Astrocyte (in vitro differentiated cells and primary cell): ENCODE measurements at places on chromosomes 12 and 14.

GRCh38 chr14:78530078-78530477, 359.9 kb downstream of the NRXN3 start:
- no peak for DNase-seq

DNA sequence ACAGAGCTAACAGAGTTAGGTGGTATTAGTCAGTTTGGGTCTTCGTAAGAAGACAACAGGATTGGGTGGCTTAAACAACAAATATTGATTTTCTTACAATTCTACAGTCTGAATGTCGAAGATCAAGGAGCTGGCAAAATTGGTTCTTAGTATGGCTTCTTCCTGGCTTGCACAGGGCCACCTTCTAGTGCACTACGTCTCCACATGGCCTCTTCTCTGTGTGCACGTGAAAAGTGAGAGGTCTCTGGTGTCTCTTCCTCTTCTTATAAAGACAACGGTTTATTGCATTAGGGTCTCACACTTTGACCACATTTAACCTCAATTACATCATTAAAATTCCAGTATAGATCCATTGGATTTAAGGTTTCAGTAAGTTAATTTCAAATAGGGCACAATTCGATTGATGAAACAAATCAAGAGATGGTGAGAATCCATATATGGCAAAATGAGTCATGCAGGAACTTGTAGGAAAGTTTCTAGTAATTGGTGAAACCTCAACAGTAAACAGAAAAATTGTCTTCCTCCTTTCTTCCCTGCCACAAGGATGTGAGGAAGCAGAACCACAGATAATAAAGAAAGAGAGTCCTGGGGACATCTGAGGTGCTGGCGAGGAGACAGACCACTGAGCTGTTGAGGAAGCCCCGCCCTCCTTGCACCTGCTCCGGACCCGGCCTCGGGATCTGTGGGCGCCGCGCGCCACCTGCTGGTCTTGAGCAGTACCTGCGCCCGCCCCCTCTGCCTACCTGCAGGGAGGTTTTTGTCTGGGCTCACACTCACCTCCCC, 846.7 kb downstream of the TMEM121 start:
- DNase-seq: no peak

- DNase-seq: no peak
Measured at GRCh38 chr12:91603060-91603459, 420.4 kb upstream of the DCN start.

DNA sequence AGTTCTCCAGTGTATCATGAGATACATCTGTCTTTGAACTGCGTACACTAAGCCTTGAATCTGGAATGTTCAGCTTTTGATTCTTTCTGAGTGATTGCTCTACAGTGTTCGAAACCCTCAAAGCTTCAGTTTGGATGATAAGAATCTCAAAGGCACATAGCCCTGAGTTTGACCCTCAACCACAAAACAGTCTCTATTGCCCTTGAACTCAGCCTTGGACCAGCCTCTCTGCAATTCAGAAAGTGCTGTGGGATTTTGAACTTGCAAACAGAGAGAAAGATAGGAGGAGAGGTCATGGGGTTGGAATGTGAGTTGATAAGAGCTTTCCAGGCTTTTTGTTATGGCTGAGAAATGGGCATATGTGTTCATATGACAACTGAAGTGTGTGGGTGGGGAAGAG, 100.3 kb downstream of the MYRFL start:
- DNase-seq: no peak

- DNase-seq: peak; percentile 26
Measured at GRCh38 chr14:75141967-75142366, 15.1 kb upstream of the NEK9 start.

DNA sequence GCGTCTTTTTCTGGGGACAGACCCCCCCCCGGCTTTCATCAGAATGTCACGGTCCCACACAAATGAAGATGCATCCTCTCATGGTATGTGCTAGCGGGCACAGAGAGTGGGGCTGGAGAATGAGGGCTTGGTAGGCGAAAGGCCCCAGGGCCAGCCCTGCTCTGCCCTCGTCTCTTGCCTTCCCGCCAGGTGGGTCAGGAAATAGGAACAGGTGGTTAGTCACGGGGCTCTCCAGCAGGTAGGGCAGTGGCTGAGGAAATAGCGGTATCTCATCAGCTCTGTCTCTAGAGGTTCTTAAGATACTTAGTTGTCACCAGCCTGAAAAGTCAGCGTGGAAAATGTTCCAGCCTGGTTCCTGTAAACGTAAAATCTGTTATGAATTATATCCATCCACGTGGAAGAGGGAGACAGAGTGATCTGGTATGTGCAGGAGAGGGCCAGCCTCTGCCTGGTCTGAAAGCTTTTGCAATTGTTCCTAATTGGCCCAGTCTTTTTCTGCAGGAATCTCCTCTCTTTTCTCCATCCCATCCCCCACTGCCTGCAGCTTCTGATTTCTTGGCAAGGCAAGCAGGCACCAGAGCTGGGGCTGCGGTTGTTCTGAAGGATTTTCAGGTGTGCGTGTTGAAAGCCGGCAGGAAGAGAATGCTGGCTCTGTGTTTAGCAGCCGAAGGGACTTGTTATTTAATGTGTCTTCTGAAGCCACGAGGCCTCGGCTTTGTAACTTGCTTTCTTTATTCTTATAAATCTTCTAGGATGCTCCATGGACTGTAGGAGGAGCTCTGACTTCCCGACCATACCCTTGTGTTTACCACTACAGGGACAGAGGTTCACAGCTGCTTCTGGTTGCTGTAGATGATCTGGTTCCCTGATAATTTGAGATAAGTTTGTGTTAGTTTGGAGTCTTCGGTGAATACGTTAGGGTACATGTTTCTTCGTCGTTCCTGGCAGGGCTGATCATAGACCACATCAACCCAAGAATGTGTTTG, 131.1 kb downstream of the CACNA1C start:
- peak; percentile 82 for DNase-seq

DNA sequence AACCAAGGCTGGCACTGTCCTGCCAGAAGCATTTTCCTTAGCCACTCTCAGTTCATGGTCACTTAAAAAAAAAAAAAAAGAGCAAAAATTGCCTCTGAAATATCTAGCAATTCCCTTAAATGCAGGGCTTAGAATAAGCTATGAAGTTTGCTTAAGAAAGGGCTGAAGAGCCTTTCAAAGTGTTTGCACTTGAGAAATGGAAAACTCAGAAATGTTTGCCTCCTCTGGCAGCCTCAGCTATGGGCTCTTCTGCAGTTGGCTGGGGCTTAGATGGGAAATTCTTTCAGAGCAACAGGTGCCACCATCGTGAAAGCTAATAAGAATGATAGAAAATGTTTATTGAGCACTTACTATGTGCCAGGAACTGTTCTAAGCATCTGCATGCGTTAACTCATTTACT, 48.5 kb upstream of the TSPAN11 start:
- no peak for DNase-seq

DNA sequence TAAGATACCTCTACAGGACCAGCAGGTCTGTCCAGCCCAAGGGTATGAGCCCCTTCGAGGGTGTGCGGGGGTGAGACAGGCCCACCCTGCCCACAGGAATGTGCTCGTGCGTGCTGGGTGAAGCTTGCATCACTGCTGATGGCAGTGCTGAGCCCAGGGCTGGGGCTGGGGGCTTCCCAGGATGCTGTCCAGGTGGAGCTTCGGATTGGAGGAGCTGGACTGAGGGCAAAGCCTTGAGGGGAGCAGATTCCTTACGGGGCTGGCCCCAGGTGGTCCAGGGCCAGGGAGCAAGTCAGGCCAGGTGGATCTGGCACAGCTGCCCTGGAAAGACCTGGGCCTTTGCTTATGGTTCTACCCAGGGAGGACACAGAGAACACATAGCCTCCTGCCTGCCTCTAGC, 2.5 kb upstream of the KRT85 start:
- no peak for DNase-seq

- DNase-seq: peak; percentile 17
Measured at GRCh38 chr12:50924131-50924438, 28.3 kb upstream of the HIGD1C start.
